ENCODE measurements at places on chromosomes 1 and 21.

DNA sequence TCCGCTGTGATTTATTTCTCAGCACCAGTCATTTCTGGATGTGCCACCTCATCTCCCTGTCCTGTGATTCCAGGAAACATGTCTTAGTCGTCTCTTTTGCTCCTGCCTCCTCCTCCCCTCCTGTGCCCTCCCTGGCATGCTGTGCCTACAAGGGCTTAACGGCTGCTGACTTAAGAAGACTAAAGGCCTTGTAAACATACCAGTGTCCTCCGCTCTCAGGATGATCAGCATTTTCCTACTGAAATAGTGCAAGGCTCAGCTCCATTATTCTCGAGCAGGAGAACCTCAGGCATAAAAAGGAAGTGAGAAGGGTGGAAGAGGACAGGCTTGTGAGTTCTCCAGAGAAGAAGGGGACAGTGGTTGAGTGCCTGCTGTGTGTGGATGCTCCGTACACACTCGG is 61.6 kb upstream of the RUNX3 start:
- DNase-seq, result no peak

DNA sequence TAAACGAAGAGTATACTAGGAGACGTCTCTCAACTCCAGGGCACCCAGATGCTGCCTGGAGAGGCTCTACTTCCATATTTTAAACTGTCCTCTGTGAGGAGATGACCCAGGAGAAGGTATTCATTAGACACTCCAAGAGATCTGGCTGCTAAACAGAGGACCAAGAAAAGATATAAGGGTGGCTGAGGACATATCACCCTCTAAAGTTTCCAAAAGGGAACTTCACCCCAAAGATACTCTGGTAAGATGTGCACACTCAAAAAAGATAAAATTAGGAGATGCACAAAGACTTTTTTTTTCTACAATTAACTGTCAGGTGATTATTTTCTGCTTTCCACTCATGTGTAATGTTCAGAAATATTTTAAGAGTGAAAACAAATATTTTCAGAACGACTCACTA is 1.4 kb downstream of the ZNF670 start:
- DNase-seq, result no peak

- peak; percentile 45 for DNase-seq
Observed at GRCh38 chr1:25430967-25431881, 527 bp downstream of the MACO1 start.

DNA sequence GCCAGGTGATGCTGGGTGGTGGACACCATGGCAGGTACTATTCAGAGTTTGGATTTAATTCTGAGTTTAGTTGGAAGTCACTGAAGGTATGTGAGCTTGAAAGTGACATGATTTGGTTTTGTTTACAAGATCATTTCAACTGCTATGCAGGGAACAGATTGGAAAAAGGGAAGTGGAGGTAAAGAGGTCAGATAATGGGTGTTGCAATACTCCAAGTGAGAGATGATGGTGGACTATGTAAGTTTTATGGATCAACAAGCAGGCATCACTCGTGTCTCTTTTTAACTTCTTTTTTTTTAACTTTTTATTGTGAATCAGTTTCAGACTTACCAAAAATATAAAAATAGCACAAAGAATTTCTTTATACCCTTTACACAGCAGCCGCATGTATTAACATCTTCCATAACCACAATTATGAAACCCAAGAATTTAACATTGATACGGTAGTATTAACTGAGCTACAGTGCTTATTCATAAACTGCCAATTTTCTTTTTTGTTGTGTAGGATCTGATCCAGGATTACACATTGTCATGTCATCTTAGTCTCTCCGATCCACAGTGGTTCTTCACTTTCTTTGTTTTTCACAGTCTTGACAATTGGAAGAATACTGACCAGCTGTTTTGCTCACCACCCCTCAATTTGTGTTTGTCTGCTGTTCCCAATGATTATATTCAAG is 24.9 kb upstream of the NHLH2 start:
- no peak for DNase-seq

DNA sequence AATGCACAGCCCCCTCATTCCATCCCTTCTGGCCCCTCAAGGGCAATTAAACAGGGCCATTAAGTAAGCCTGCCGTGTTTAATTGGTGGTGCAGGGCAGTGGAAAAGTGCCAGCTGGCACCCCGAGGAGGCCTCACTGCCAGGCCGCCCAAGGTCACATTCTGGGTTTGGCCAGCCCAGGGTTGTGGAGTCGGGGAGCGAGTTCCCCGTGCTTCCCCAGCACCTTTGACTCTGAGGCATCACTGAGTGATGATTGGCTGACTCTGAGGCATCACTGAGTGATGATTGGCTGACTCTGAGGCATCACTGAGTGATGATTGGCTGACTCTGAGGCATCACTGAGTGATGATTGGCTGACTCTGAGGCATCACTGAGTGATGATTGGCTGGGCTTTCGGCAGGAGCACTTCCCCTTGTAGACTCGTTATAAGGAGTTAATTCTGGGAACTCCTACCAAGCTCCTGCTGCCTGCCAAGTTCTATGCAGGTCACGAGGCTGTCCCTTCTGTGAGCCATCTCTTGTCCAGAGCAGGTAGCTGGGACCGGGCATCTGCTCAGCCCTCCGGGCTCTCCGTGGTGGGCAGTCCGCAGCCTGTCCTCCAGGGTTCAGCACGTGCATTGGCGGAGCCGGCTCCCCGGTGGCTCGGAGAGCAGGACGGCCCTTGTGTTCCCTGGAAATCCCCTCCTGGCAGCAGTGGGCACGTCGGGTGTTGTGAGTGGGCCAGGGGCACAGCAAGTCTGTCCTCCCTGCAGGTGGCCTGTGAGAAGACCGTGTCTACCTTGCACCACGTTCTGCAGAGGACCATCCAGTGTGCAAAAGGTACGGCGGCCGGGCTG is 20.9 kb downstream of the CSTB start:
- DNase-seq, result no peak

DNA sequence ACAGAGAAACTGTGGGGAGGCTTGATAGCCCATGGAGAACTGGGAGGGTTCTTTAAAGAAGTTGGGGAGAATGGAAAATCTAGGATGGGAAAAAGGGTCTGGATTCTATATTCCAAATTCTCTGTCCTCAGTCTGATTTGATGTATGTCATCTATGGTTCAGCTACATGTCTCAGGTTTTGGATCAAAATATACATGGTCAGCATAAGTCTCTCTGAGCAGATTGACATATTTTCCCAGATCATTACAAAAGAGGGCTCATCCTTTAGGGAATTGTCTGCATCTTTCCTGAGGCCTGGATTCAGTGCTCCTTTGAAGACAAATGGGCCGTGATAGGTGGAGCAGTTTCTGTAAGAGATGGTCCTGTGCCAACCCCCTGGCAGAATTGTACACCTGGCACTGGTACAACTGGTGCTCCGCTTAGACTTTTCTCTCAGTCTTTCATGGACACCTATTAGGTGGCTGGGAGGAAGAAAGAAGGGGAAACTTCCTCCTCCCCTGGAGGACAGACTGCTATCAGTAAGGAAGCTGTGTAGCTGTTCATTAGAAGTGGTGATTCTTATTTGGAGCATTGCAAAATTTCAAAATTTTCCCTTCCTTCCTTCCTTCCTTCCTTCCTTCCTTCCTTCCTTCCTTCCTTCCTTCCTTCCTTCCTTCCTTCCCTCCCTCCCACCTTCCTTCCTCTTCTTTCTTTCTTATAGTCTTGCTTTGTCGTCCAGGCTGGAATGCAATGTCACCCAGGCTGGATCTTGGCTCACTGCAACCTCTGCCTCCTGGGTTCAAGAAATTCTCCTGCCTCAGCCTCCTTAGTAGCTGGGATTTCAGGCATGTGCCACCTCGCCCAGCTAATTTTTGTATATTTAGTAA is 26.1 kb upstream of the RGL1 start:
- no peak for DNase-seq

DNA sequence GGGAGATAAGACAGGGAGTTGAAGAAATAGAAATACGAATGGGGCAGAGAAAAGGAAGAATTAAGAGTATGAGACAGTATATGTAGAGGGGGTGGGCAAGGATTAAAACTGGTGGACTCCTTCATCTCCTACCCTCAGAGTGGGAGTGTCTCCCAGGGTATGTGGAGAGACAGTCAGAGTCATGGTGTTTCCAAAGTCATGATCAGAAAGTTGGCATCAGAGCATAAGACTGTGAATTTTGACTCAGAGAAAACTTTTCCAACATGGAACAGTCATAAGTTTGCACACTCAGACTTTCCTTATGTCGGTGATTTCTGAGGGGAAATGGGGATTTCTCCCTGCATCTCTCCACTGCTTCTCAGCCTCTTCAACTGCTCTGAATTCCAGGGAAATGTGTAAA is 2.4 kb downstream of the CD84 start:
- DNase-seq, result no peak

GRCh38 chr1:185574139-185574875 is 159.9 kb upstream of the HMCN1 start:
- no peak for DNase-seq

DNA sequence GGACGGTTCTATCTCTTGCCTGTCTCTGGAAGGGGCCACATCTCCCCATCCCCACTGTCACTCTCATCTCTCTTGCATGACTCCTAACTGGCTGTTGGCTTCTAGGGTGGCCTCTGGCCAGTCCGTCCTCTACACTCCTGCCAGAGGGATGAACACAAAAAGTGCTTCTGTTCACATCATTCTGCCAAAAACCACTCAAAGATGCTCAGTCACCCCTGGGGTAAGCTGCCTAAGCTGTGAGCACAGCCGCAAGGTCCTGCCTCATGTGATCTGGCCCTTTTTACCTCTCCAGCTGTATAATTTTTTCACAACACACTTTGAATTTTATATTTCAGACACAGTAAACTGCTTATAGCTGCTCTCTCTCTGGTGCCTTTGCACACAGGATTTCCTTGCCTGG is 97.6 kb upstream of the CD34 start:
- no peak for DNase-seq

GRCh38 chr1:9311029-9311428 is 18.3 kb downstream of the SPSB1 start:
- no peak for DNase-seq

DNA sequence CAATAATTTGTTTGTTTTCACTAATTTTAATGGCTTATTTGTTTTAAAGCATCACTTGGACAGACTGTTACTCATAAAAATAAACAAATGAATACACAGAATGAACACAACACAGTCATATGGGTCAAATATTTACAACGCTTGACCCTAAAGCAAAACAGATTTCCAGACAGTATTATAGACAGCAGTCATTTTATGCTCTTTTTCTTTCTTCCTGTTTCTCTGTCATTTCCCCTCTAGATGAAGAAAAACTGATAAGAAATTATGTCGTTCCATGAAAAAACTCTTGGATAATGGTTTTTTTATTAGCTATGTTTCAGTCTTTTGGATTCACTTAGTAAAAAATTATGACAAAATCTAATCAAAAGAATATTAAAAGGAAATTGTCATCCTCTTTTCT is 297.3 kb upstream of the NEGR1 start:
- DNase-seq, result no peak

DNA sequence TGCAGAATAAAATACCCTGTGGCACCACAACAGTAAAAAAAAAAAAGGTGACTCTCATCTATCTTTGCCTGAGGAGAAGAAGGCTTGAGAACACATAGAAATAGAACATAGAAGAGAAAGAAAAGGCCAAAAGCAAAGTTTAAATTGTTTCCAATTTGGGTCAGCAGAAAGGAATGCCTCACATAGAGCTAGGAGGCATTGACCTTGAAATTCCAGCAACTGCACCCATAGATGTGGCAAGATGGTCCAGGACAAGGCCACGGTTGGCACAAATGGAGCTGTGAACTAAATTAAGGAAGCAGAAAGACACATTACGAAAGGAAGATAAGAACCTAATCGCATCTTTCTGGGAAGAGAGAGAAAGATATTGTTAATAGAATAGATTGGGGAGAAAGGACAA is 588.3 kb downstream of the LMO4 start:
- no peak for DNase-seq

DNA sequence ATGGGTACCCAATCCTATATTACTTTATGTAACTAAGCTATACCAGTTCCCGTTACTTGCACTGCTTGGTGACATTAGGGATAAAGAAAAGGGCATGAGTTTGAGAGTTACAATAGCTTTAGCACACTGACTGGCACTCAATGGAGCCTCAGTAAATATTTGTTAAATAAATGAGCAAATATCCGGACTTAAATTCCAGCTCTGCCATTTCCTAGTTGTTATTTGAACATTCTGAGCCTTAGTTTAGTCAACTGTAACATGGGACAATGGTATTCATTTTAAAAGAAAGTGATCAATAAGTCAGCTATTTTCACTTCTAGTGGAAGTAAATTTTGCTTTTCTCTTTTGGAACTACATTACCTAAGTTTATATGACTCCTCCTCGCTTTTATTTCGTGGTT is 198.7 kb downstream of the ZC3H11B start:
- DNase-seq, result no peak

GRCh38 chr1:170510163-170510562 is 21.8 kb upstream of the GORAB start:
- no peak for DNase-seq

GRCh38 chr1:160064164-160064563 is 5.8 kb downstream of the KCNJ10 start:
- DNase-seq, result no peak

GRCh38 chr1:17014671-17015567 is 3.2 kb upstream of the ATP13A2 start:
- DNase-seq, result no peak

- DNase-seq, result no peak
Observed at GRCh38 chr1:113014508-113014907, 58.5 kb upstream of the LRIG2 start.

DNA sequence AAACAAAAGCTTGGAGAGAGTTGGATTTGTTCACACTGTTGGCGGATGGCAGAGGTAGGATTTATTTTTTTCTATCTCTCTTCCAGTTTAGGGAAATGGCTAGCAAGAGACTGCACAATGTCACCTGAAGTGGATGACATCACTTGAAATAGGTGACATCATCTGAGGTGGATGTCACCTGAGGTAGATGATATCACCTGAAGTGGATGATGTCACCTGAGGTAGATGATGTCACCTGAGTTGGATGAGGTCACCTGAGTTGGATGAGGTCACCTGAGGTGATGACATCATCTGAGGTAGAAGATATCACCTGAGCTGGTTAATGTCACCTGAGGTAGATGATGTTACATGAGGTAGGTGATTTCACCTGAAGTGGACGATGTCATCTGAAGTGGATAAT is 413.4 kb downstream of the DSCAM start:
- DNase-seq, result no peak

- no peak for DNase-seq
Observed at GRCh38 chr1:107499139-107499744, 358.4 kb downstream of the NTNG1 start.

- DNase-seq, result no peak
Observed at GRCh38 chr1:15573477-15573876, 11.4 kb downstream of the AGMAT start.

- peak; percentile 84 for DNase-seq
Observed at GRCh38 chr1:24003331-24003972, 23.3 kb upstream of the SRSF10 start.

DNA sequence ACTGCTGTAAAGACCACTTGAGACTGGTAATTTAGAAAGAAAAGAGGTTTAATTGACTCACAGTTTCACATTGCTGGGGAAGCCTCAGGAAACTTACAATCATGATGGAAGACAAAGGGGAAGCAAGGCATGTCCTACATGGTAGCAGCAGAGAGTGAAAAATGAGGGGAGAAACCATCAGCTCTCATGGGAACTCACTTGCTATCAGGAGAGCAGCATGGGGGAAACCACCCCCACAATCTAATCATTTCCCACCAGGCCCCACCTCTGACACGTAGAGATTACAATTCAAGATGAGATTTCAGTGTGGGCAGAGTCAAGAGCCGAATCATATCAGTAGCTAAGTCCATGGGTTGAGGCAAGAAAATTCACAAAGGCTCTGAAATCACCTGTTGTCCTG is 23.8 kb upstream of the LYPD8 start:
- no peak for DNase-seq

- DNase-seq, result no peak
Observed at GRCh38 chr1:65820983-65821382, 28.3 kb downstream of the PDE4B start.

All from NCI-H1417 (cell line).